Activated CD4-positive, alpha-beta T cell treated with anti-CD3 and anti-CD28 coated beads, Interleukin-2, amount 50 U/mL, for 1 hour (primary cell): ENCODE measurements at places on chromosomes 7 and 10.

DNA sequence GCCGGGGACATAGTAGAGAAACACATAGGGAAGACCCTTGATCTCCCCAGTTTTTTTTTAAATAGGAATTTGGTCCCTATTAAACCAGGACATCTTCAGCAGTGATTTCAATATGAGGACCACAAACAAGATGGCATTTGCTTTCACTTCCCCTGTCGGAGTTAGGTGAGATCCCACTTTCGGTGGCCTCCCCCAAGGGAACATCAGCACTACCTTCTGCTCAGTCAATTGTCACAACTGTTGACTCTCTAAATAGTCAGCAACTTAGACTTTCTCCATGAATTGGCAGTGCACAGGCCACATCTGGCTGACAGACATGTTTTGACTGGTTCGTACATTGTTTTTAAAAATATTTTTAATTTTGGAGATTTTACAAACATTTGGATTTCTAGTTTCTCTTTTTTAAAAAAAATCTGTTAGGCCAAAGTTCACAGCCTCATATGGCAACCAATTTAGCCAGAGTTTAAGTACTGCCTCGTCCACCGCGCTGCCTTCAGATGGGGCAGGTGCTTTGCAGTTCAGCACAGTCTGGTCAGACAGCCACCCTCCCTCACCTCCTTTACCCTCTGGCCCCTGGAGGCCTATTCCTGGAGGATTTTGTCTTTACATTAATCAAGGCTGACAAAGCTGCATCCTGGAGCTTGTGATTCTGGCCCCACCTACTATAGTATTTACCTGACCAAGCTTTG, 139.2 kb upstream of the PRR15 start:
- DNase-seq = no peak

GRCh38 chr10:100448951-100449350, 13.9 kb upstream of the WNT8B start:
- DNase-seq = no peak

- DNase-seq = no peak
These were observed 1052.6 kb downstream of the REEP3 start for GRCh38 chr10:64573623-64574325.

GRCh38 chr10:5271526-5271925, 74.9 kb downstream of the AKR1C4 start:
- no peak for DNase-seq

- DNase-seq = no peak
These were observed 72.3 kb upstream of the ZNF746 start for GRCh38 chr7:149569726-149570422.

GRCh38 chr7:108246227-108246837, 116.2 kb upstream of the LAMB4 start:
- no peak for DNase-seq

- DNase-seq = no peak
These were observed 319.6 kb upstream of the ZMIZ1 start for GRCh38 chr10:78749200-78749599.

DNA sequence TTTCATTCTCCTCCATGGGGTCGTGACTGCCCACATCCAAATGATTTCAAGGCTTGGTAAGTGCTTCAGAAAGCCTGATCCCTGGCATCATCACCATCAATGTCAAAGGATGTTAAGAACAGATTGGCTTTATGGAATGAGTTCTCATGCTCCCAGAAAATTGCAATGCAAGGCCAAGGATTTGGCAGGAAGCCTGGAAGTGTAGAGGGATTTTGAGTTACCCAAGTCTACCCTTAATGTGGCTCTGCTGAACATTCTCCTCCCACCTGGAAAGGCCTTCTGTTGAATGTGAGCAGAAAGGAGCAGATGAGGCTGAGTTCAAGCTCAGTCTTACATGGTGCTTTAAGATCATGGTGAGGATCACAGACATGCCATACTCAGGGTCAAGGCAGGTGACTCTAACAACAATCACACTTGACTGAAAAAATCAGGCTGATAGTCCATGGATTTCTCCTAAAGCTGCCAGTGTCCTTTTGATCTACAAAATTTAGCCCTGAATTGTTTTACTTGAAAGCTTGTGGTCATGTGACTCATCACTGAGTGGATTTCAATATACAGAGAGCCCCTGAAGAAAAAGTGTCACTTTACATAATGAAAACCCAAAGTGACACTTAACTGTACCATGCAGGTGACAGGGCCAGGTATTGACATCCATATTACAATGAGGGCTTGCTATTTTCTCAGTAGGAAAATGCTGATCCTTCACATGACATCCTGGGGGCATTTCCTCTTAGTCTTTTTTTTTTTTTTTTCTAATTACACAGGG, 111.1 kb upstream of the PDLIM1 start:
- DNase-seq = no peak

GRCh38 chr10:60778971-60779796, 906 bp downstream of the CDK1 start:
- DNase-seq = no peak

- DNase-seq = no peak
These were observed 405.2 kb upstream of the AUTS2 start for GRCh38 chr7:69193061-69193460.

DNA sequence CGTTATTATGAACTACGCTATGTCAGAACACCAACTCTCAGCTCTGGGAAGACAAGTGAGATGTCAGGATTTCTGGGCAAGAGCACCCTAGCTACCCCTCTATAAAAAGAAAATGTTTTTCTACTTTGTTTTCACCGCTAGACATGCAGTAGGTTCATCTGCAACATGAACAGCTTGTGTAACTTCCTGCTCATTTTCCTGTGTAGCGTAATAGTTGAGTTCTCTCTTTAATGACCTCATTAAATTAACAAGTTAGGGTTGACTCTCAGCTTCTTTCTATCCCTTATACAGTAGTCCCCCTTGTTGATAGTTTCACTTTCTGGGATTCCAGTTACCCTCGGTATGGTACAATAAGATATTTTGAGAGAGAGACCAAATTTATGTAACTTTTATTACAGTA, 329.4 kb upstream of the ZNF32 start:
- DNase-seq = no peak

GRCh38 chr10:110759523-110759922, 112.2 kb upstream of the PDCD4 start:
- DNase-seq = no peak

DNA sequence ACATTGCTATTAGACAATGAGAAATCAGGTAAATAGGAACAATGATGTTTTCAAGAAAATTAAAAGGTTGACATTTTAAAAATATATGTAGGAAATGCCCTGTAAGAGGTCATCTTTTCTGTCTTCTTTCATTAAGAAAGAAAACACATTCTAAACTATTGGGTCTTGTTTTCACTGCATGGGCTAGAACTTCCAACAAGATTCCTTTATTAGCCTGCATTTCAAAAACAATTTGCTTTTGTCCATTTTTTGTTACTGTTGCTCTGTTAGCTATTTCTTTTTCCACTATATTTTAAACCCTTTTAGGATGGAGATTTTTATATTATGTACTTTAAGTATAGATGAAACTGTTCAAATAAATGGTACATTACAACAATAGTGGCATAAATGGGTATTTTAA, 9.2 kb downstream of the REEP3 start:
- no peak for DNase-seq

DNA sequence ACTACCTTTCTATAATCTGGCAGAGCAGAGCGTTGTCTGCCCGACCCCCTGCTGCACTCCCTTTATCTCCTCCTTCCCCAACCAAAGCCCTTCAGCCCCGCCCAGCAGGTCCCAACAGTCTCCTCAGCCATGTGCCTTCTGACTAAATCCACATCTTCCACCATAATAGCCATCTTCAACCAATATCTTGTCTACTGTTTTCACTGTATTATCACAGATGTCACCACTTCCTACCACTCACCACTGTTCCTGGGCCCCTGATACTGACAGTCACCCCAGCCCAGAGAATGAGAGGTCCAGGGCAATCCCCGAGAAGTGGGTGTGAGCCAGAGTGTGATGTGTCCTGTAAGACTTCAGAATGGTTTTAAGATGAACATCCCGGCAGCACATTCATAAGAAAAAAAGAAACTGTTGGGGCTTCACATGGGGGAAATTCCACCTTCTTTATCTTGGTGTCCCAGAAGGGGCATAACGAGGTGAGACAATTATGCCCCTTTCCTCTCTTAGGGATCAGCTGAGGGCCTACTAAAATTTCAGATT, 25.3 kb downstream of the CCDC6 start:
- DNase-seq = no peak

DNA sequence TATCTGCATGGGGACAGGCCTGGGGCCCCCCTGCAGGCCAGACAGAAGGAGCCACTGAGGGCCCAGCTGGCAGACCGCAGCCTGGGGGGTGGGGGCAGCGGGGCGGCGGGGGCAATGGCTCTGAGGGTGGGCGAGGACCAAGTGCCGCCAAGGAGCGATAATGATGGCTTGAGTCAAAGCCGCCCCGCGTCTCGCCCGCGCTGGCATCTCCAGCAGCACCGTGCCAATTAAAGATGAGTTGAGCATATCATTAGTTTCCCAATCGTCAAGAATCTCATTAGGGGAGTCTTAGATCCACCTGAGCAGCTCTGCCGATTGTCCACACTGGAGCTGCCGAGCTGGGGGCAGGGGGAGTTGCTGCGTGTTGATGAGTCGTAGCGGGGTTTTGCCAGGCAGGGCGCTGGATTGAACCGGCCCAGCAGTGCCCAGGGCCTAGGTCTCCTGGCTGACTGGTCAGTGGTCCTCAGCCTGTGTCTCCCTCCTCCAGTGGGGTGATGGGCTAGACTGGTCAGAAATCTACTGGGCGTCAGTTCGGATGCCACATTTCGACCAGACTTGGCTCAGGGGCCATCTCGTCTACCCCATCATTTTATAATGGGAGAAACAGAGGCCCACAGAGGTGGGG, 41.0 kb upstream of the PSMG3 start:
- no peak for DNase-seq

- DNase-seq = no peak
These were observed 179.1 kb downstream of the TCF7L2 start for GRCh38 chr10:113129117-113129516.

DNA sequence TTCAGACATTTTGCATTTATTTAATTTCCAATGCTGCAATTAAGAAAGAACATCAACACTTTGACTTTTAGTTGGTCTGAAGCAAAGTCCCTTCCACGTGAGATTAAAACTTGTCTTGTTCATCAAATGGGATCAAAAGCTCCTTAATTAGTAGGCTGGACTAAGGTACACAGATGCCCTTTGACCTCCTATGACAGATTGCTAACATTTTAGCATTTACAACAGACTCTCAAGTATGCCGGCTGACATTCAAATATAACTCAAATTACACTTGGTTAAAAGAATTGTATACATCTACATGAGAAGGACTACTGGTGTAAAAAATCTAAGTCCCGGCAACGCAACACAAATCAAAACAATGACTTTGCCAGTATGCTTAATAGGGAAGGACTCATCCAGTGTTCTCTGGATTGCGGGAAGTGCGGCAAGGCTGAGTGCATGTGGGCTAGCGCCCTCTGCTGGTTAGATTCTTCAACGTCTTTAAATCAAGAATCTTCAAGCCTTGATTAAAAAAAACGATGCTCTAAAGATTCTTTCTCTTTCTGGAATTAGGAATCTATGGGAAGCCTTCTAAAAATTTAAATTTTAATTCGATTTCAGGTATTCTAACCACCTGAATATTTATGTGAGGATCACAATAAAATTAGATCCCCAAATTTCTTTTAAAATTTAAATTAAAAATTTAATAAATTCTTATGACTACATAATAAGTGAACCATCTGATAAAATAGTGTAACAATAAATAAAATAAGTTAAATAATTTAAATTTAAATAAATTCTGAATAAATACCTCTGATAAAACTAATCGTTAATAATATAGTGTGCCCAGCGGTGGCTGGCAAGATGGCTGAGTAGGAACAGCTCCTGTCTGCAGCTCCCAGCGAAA, 444.7 kb downstream of the DGKB start:
- DNase-seq = peak; percentile 26

DNA sequence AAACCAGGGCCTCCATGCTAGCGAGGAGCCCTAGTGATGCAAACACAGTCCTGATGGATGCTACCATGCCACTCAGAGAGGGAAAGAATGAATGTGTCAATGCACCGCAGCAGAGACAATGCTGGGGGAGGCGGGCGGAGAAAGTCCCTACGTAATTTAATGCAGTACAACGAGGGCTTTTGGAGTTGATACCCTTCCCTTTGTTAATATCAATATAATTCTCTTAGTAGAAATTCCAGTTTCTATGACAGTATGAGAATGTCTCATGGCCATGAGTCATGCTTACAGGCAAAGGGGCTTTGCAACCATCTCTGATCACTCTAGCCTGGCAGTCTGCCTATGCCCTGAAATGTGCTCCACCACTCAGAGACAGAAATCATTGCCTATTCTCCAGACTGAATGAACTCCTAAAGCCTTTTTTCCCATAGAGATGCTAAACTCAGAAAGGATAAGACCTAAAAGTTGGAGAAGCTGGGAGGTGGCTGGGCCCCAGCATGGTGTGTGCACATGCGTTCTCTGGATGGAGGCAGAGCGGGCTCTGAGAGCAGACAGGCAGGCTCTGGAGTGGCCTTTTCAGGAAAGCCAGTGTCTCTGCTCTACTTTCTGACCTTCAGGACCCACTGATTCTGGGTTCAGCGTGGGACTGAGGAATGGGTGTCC, 20.3 kb upstream of the GIMAP2 start:
- DNase-seq = no peak

DNA sequence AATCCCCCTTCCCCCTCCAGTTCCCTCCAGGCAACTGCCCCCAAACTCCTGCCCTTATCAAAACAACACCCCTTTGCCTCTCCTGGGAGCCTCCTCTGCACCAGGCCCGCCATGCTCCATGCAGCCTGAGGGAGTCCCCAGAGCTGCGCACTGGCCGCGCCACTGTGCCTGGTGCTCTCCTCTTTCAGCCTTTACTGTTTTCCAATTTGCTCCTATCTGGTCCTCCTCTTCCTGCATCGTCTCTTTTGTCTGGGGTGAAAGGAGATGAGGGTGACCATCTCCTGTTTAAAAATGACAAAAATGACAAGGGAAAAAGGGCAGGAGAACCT, 165.8 kb upstream of the ADCY1 start:
- DNase-seq = no peak

GRCh38 chr7:68873616-68874015, 724.7 kb upstream of the AUTS2 start:
- no peak for DNase-seq

GRCh38 chr10:121015916-121016315, 164.8 kb downstream of the WDR11 start:
- DNase-seq = no peak

GRCh38 chr7:99272476-99273045, at the start of gene MYH16:
Gene MYH16, plus strand, starts transcription at chr7:99272839.
- DNase-seq = no peak

- no peak for DNase-seq
These were observed 136.6 kb downstream of the ARID5B start for GRCh38 chr10:62037890-62038608.

GRCh38 chr10:113858541-113858940, 4.1 kb downstream of the NHLRC2 start:
- DNase-seq = no peak

GRCh38 chr10:120945182-120945581, 94.0 kb downstream of the WDR11 start:
- no peak for DNase-seq

GRCh38 chr10:51524041-51524440, 175.4 kb downstream of the CSTF2T start:
- DNase-seq = no peak

GRCh38 chr7:19707240-19707639, 1.6 kb downstream of the POLR1F start:
- DNase-seq = no peak
